ENCODE measurements at places on chromosomes 7 and 10.

DNA sequence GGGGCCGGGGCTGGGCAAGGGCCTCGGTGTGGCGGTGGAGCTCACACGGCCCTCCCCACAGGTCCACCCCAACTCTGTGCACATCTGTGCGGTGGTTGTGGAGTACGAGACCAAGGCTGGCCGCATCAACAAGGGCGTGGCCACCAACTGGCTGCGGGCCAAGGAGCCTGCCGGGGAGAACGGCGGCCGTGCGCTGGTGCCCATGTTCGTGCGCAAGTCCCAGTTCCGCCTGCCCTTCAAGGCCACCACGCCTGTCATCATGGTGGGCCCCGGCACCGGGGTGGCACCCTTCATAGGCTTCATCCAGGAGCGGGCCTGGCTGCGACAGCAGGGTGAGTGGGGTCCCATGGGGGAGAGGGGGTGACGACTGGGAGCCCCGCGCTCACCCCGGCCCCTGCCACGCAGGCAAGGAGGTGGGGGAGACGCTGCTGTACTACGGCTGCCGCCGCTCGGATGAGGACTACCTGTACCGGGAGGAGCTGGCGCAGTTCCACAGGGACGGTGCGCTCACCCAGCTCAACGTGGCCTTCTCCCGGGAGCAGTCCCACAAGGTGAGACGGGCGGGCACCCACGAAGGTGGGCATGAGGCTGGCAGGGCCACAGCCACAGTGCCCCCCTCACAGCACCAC lies 8.8 kb downstream of the TMEM120A start:
- no peak for DNase-seq

DNA sequence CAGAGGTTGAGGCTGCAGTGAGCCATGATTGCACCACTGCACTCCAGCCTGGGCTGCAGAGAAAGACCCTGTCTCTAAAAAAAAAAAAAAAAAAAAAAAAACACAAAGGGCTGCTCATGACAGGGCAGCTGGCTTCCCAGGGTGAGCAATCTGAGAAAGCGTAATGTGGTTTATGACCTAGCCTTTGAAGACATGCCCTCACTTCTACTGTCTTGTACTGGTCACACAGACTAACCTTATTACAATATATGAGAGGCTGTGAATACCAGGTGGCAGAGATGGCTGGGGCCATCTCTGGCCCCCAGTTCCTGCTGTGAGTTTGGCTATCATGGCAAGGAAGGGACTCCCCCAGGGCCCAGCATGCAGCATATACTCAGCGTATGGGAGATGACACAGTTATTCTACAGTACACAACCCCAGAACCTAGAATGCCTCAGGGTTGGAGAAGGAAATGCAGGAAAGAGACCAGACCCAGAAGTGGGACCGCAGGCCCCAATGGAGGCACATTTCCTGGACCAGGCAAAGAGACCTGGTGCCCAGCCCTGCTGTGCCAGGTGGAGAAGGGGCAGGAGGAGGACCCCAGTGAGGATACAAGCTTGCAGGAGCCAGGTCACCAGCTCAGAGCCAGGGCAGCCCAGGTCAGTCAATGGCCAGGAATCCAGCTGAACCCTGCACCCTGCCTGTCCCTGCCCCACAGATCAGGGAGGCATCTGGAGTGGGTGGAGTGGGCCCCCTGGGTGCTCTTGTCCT lies 26.3 kb downstream of the NPTX2 start:
- DNase-seq, result no peak

DNA sequence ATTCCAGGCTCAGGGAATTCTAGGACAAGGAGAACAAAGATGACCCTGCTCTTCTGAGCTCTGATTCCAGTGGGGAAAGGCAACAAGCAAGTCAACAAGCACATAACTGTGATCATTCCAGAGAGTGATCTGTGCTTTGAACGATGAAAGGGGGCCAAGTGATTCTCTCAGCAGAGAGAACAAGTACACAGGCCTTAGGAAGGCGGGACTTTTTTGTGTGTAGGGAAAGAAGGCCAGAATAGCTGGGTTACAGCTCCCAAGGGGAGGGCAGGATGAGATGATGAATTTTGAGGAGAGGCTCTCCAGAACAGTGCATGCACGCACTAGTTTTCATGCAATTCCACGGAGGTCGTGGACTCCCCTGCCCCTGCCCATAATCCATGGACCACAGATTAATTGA lies 565.2 kb downstream of the SDK1 start:
- no peak for DNase-seq

- DNase-seq, result no peak
These were observed 69.4 kb downstream of the GRB10 start for GRCh38 chr7:50713123-50713965.

GRCh38 chr10:79484476-79484875 lies 27.9 kb upstream of the EIF5AL1 start:
- no peak for DNase-seq

GRCh38 chr10:7948371-7949000 lies 106.0 kb upstream of the GATA3 start:
- no peak for DNase-seq

- DNase-seq, result no peak
These were observed 486.0 kb upstream of the GALNT17 start for GRCh38 chr7:70645876-70646351.

DNA sequence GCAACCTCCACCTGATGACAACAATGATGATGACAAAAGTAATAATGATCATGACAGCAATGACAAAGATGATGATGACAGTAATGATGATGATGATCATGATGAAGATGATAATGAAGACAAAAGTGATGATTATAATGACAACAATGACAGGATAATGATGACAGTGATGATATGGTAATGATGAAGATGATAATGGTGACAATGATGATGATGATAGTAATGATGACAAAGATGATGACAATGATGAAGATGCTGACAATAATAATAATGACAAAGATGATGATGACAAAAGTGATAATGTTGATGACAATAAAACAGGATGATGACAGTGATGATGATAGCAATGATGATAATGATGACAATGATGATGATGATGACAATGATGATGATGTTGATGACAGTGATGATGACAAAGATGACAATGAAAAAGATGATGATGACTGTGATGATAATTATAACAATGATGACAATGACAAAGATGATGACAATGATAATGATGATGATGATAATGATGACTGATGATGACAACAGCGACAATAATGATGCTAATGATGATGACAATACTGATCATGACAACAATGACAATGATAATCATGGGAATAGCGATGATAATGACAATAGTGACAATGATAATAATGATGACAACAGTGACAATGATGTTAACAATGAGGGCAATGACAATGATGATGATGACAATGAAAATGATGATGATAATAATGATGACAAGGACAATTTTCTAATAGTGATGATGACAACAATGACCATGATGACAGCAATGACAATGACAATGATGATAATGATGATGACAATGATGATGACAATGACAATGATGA lies 1106.5 kb upstream of the AUTS2 start:
- DNase-seq, result no peak

GRCh38 chr7:123649964-123650363 lies 5.7 kb upstream of the LMOD2 start:
- no peak for DNase-seq

DNA sequence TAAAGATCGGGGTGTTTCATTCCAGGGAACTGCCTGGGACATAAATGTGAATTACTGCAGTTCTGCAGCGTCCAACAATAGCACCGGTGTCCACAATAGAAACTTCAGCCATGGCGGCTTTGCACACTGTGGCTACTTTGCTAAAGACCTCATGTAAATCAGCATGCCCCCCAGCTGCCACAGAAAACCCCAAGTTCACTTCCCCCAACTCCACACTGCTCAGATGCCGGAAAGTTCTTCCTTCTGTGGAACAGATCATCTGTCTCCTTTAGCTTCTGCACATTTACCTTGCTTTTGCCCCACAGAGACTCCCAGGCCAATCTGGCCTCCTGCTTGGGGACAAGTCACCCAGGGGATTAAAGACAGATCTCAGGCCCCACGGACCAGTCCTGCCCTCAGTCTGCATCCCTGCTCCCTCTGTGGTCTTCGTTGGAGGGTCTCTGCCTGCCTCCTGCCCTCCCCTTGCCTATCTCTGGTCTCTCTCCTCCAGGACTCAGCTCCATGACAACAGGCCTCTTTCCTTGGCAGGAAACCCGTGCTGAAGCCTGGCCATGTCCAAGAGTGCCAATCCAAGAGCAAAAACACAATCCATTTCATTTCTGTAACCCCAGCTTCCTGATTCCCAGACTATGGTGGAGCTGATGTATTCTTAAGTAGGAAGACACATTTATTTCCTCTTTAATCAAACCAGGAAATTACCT lies 403.2 kb downstream of the RPS24 start:
- DNase-seq, result no peak

DNA sequence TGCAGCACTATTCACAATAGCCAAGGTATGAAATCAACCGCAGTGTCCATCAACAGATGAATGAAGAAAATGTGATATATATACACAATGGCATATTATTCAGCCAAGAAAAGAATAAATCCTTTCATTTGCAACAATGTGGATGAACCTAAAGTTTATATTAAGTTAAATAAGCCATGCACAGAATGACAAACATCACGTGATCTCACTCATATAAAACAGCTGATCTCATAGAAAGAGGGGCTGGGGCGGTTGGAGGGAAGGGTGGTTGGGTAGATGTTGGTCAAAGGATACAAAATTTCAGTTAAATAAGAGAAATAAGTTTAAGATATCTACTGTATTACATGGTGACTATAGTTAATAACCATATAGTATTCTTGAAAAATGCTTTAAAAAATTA lies 502.1 kb downstream of the KCNMA1 start:
- no peak for DNase-seq
